AG09309 (cell line): ENCODE measurements at places on chromosomes 1 and 21.

- DNase-seq, result no peak
Measured at GRCh38 chr1:100076319-100076718, 56.4 kb downstream of the SASS6 start.

- peak; percentile 45 for DNase-seq
Measured at GRCh38 chr1:61076728-61077675, 5.4 kb upstream of the NFIA start.

DNA sequence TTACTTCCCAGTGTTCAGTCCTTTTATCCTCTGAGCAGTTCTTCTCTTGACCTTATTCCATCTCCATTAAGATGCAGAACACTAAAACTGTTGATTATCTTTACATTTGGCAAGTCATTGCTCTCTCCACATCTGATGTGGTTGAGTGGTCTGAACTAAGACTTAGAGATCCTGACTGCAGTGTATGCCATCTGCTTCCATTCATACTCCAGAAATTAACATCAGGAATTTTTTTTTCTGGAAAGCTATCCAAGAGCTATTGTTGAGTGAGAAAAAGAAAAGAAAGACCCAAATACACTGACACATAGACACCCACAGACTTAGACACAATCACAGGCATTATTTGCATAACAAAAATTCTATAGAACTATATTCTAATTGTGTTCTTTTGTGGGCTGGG lies 3.7 kb upstream of the TRIM62 start:
- no peak for DNase-seq

DNA sequence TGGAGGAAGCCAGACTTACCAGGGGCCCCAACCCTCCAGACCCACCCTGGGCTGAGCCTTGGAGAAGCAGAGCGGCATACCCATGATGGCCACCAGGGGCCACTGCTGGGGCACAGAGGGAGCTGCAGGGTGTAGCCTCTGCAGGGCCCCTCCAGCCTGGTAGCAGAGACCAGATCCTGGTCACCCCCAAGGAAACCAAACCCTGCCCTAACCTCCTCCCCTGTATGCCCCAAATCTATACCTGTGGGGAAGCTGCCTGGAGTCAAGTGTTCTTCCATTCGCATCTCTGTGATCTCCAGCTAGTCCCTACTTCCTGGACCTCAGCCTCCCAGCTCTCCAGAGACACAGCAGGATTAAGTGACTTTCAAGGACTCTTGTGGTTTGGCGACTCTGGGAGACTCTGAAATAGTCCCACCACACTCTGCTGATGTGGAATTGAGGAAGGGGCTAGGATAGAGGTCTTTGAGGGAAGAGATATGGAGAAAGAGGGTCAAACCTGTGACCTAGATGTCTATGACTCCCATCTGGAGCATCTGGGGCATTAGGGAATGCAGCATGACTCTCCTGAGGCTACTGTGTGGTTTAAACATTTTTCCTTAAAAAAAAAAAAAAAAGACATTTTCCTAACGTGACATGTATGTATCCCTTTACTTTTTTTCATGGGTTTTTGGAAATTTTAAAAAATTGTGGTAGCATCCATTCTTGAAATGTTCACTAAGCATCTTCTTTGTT lies 119.2 kb upstream of the IPO9 start:
- DNase-seq, result no peak

- DNase-seq, result no peak
Measured at GRCh38 chr21:40768056-40768455, 78.9 kb downstream of the DSCAM start.

DNA sequence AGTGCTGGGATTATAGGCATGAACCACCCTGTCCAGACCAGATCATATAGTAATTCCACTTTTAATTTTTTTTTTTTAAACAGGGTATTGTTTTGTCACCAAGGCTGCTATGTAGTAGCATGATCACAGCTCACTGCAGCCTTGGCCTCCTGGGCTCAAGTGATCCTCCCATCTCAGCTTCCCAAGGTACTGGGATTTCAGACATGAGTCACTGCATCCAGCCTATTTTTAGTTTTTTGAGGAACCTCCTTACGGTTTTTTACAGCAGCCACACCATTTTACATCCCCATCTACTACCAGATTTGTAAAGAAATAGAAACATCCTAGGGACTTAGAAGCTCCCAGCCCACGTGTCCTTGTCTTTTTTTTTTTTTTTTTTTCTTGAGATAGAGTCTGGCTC lies 24.0 kb downstream of the L1TD1 start:
- no peak for DNase-seq

- no peak for DNase-seq
Measured at GRCh38 chr1:64229307-64229706, 25.9 kb downstream of the UBE2U start.

DNA sequence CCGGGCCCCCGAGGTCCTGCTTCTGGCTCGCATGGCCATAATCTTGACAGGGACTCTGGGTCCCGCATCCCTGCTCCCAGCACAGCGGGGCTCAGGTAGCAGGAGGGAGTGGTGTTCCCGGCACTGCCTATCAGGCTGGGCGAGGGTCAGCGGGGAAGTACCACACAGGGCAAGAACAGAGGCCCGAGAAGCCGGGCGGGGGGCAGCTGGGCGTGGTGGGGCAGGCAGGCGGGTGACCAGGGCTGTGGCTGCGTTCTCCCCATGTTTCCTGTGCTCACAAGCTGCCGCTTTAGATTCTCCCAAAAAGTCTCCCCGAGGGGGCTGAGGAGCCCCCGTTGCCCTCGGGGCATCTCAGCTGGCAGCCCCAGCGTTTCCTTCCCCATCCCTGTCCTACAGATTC lies 18.3 kb downstream of the ATAD3B start:
- DNase-seq, result no peak

GRCh38 chr1:202561726-202562443 lies 148.4 kb downstream of the SYT2 start:
- DNase-seq, result no peak

DNA sequence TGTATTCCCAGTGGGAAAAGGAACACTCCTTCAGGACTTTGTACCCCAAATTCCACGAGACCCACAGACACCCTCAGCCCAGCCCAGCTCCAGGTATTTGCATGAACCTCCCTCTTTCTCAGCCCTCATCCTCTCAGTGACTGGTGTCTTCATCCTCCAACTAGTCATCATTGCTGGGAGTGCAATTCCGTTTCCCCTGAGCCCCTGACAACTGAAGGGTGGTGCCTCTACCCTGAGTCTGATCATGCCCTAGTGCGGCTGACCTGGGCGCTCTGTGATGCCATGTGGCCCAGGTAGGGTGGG lies 3.8 kb upstream of the ZNF692 start:
- no peak for DNase-seq

- DNase-seq, result no peak
Measured at GRCh38 chr1:201261771-201262547, 21.3 kb upstream of the PKP1 start.

DNA sequence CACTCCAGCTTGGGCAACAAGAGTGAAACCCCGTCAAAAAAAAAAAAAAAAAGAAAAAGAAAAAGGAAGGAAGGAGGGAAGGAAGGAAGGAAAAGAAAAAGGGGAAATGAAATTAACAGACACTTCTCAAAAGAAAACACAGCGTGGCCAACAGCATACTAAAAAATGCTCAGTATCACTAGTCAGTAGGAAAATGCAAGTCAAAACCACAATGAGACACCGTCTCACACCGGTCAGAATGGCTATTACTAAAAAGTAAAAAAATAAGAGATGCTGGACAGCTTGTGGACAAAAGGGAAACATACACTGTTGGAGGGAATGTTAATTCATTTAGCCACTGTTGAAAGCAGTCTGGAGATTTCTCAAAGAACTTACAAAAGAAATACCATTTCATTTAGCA lies 369.5 kb upstream of the BRINP3 start:
- DNase-seq, result no peak

- DNase-seq, result no peak
Measured at GRCh38 chr1:201859424-201859823, 29.3 kb upstream of the SHISA4 start.

GRCh38 chr1:197553281-197553680 lies 222.0 kb downstream of the DENND1B start:
- DNase-seq, result no peak

DNA sequence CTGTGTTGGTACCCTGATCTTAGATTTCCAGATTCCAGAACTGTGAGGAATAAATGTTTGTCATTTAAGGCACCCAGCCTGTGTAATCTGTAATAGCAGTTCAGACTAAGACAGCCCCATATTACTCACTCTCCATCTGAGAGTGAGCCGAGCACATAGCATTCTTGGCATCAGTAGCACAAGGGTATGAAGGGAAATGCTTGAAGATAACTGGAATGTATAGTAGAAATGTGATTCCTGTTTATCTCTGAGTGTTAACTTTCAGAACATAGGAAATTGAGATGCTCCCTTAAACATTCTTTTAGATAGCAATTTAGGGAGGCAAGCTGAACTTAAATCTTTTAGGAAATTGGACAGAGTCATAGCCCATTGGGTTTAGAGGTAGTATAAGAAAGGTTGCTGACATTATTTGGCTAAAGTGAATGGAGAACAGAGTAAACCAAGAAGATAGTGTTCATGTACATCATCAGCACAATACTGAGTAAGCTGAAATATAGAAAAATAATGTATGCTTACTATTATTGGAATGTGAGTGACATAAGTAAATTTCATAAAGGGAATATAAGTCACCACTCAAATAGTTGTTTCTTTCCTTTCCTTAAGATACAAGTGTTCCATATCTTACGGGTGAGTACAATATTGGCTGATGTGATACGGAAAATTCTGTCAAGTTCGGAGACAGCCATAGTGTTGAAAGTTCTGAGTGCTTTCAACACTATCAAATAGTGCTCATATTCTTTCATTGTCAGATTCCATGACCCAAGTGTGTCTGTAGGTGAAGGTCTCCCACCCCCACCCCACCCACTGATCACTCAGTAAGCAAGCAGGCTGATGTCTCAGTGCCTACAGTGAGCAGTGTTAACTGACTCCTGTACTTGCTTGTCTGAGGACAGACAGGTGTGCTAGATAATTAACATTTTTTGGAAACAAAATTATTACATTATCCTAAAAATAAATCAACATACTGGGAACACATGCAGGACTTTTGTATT lies 73.7 kb downstream of the LRRC8D start:
- DNase-seq, result no peak

- no peak for DNase-seq
Measured at GRCh38 chr1:186699519-186699918, 19.3 kb upstream of the PTGS2 start.

GRCh38 chr1:183073320-183073719 lies 50.1 kb downstream of the LAMC1 start:
- no peak for DNase-seq

DNA sequence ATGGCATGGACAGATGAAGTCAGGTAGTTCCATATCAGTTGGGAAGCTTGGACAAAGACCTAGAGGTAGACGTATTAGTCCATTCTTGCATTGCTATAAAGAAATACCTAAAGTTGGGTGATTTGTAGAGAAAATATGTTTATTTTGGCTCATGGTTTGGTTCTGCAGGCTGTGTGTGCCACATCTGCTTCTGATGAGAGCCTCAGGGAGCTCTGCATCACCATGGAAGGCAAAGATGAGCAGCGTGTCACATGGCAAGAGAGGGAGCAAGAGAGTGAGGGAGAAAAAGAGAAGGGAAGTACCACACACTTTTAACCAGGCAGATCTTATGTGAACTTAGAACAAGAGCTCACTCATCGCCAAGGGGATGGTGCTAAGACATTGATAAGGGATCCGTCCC lies 9.0 kb downstream of the TSACC start:
- peak; percentile 70 for DNase-seq

GRCh38 chr1:81517987-81518386 lies 282.7 kb upstream of the ADGRL2 start:
- no peak for DNase-seq

DNA sequence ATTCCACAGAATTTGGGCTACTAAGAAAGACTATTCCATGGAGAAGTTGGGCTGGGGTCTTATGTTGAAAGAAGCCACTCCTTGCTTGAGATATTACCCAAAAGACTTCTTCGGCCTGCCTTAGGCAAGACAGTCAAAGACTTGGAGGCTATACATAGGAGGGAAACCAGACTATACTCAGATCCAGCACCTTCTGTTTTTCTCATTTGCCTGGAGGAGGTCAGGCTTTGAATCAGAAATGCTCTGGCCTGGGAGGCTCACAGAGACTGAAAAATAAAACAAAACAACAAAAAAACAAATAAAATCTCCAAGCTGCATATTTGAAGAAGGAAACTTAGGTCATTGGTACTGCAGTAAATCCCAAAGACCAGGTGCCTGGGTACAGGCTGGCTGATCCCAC lies 38.4 kb upstream of the EXOSC10 start:
- DNase-seq, result no peak

DNA sequence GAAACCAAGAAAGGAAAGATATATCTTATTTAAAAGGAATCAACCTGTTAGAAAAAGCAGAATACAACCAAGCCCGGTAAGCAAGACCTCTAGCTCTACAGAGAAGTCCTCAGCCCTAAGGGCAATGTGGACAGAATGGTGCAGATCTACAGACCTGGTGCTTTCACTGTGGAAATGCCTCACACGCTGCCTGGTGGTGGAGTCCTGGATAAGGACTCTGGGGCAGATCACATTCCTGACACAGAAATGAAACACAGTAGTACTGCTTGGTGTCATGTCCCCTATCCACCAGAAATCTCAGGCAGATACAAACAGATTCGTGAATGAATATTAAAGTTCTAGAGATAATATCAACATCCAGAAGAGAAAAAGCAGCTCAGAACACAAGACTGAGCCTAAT lies 6.8 kb downstream of the CNN3 start:
- DNase-seq, result no peak

- DNase-seq, result no peak
Measured at GRCh38 chr1:9699361-9699760, 47.8 kb downstream of the PIK3CD start.

DNA sequence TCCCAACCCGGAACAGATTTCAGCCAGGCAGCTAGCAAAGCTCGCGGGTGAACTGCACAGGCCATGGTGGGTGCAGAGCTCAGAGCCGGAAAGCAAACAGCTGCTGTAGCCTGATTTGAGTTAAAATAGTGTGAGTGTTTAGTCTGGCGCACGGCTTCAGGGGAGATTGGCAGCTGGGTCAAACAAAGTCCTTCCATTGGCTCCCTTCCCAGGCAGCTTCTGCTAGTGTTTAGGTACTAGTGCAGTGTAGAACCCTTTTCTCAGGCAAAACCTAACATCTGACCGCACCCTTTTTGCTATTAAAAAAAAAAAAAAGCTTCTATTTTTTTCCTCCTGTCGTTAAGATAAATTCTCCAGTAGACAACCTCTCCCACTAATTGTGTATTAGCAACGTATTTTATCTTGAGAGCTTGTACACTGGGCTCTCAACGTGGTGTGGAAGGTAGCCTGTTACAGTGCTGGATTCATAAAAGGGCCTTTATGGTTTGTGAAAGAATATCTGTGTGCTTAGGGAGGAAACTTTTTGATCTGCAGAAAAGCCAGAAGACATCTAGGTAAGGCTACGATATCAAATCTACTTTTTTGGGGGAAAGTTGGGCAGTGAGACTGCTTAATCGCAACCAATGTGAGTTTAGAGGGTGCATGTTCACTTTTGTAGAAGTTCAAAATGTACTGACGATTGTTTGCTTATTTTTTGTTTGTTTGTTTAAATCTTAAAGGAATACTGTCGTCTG lies 689.6 kb downstream of the USP25 start:
- no peak for DNase-seq
